Stimulated activated CD4-positive, alpha-beta T cell treated with anti-CD3 and anti-CD28 coated beads, Interleukin-12 subunit alpha, Interleukin-12 subunit beta, amount 100 ng/mL, for 4 hours (primary cell): ENCODE measurements at places on chromosomes 4 and X.
A peak's percentile ranks its signal among the peaks of the same experiment; 100 is the strongest.

DNA sequence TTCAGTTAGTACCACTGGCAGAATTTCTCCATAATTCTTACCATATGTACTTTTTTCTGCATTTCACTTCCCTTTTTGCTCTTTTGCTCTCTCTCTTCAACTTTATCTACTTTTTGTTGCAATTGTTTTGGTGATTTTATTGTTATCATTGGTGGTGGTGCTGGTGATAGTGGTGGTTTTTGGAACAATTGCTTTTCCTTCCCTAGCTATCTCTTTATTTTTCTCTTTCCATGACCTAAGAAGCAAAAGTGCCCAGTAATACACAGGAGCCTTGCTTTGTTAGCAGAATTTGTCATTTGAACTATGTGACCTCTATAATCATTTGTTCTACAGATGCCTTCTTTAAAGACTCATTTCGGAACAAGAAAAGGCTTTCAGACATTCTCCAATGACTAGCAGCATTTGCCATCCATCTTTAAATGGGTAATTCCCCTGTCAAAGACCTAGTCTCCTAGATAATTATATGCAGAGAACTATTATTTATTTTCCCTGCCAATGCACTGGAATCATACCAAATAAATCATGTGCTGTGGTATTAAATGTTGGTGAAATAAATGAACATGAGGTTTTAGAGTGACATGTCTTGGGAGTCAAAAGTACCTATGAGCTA lies 154.5 kb downstream of the GASK1B start:
- no peak for DNase-seq

DNA sequence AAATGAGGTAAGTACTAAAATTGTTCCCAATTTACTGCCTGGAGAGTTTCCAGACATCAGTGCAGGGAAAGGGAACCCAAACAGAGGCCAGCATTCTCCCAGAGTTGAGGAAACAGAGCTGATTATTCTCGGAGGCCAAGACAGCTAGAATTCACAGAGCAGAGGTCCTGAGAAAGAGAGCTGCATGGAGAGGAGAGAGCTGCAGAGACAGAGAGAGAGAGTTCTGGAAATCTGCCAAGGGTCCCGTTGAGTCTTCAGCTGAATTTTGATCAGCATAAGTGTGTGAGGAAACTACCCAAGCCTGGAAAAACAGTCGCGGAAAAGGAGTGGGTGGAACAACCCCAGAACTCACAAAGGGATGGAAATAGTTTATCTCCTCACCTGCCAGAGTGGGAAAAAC lies 43.8 kb upstream of the GPR173 start:
- DNase-seq = no peak

GRCh38 chr4:167555338-167556022 lies 321.2 kb upstream of the SPOCK3 start:
- DNase-seq = no peak

GRCh38 chr4:71995297-71995696 lies 36.5 kb upstream of the NPFFR2 start:
- no peak for DNase-seq

- no peak for DNase-seq
Measured at GRCh38 chr4:169823685-169824084, 65.9 kb upstream of the HPF1 start.

DNA sequence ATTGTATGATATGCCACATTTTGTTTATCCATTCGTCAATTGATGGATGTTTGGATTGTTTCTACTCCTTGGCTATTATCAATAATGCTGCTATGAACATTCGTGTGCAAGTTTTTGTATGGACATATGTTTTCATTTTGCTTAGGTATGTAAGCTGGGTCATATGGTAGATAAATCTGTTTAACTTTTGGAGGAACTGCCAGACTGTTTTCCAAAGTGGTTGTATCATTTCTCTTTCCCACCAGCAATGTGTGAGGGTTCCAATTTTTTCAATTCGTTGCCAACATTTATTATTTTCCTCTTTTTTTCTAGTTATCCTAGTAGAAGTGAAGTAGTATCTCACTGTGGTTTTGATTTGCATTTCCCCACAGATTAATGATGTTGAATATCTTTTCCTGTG lies 71.8 kb downstream of the DIAPH2 start:
- DNase-seq = no peak

DNA sequence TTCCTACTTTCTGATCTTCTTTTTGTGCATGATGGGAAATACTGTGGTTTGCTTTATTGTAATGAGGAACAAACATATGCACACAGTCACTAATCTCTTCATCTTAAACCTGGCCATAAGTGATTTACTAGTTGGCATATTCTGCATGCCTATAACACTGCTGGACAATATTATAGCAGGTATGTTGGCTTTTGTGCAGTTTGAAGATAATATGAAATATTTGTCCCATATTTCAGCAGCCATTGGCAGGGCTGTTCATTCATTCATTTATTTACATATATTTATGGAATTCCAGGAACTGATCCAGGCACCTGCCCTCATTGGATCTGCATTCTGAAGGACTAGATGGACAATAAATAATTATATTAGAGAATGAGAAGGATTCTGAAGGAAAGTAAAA lies 96.9 kb downstream of the NPFFR2 start:
- DNase-seq = no peak

- DNase-seq = no peak
Measured at GRCh38 chr4:53465891-53466290, 88.5 kb downstream of the FIP1L1 start.

DNA sequence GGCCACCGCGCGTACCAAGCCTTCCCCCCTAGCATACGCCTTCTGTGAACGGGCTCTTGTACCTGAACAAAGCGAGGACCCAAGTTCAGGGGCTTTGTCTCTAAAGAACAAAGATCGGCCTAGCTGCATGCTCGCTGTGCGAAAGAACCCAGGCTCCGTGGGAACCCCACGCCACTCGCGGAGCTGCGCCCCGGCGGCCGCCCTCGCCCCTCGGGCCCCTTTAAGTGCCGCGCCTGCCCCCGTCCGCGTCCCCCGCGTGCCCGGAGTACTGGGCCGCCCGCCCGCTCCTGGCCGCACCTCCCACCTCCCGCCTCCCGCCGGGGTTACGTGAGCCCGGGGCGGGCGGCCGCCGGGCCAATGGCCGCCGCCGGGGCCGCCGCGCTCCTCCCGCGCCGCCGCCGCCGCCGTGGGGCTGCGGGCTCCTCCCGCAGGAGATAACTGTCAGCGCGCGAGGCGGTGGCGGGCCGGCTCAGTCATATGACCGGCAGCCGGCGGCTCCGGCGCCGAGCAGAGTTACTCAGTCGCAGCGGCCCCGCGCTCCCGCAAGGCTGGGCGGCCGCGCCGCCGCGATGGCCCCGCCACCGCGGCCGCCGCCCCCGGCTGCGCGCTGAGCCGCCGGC lies at the start of gene FNIP2:
Gene FNIP2 (plus strand): TSS at position 472 of the 620 bp plus-strand sequence. CDS start 187 bp downstream, outside the sequence.
- DNase-seq = peak; percentile 62

DNA sequence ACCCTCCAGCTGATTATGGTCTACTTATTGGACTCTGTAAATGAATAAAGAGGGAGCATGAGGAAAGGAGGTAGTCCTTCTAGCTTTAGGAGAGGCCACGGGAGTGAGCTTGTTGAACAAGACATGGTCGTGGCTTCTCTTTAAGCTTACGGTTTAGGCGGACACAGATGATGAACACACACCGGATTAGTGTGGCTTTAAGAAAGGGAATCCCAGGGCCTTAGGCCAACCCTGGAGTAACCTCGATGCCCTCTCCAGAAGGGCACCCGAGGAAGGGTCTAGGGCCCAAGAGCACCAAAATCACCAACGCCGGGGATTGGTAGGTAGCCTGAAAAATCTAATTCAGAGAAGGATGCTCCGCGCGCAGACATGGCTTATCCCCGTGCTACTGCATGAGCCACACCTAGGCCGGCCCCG lies 39.4 kb downstream of the ERVMER34-1 start:
- no peak for DNase-seq

- no peak for DNase-seq
Measured at GRCh38 chr4:5874811-5875449, 18.0 kb downstream of the CRMP1 start.

DNA sequence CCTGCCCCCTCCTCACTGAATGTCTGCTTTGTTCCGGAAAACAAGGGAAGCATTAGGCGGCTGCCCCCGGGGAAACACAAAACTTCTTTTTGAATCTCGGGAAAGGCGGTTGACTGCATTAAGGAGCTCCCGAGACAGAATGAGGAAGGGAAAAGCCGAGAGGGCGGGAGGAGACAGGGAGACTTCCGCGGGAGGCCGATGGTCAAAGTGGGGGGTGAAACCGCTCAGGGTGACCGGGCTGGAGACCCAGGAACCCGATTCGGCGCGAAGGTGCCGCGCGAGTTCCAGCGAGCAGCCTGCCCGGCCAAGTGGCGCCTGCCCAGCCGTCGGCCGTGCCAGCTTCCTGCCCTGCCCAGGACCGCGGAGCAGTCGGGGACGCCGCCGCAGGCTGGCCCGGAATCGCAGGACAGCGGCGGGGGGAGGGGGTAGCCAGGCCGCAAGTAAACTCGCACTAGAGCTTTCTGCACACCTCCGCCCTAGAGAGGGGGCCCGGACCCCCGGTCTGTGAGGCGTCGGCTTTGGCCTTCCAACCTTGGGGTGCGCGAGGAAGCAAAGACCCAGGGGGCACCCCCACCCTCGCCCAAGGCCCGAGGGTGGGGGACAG lies 55.1 kb upstream of the BCOR start:
- DNase-seq = no peak

DNA sequence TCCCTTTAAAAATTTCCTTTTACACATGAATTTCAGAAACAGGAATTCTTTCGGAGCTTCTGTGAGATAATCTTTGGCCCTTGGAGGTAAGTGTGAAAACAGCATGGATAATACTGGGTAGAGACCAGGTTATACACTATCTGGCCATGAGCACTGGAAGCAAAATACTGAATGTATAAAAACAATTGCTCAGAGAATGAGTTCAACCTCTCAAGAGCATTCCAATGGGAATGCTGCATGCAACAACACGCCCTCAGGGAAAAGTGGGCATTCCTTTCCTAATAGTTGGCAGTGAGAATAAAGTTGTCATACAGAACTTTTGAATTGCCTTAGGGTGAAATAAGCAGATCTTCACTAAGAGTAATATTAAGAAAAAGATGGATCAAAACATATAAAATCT lies 574.8 kb upstream of the DIPK2B start:
- no peak for DNase-seq

GRCh38 chr4:38665551-38666411 lies 1.8 kb downstream of the KLF3 start:
- DNase-seq = no peak

- peak; percentile 58 for DNase-seq
Measured at GRCh38 chr4:602559-602942, 22.8 kb upstream of the PDE6B start.

DNA sequence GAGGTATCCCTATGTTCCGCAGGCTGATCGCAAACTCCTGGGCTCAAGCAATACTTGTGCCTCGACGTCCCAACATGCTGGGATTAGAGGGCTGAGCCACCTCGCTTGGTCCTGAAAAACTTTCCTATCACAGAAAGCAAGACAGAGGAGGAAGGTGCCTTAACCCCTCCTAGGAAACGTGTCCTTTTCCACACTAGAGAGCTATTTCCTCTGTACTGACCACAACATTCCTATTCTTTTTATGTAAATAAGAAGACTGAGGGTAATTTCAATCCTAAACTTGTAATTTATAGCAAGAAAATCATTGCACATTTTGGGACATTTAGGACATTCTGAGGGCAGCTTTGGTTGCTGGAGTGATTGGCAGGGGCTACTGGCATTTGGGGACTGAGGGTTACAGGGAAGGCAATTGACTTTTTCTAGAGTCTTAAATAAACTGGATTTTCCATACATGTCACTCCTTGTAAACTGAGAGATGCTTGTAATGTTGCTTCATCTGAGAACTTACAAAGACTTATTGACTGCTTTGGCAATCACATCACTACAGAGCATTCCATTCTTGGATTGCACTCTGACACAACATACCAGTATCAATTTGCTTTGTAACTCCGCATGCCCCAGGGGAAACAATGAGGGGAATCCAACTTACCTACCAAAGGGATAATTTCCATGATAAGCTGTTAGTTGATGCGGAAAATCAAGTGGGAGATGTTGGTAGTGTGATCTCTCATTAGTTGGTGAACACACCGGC lies 15.6 kb downstream of the XAGE3 start:
- no peak for DNase-seq

DNA sequence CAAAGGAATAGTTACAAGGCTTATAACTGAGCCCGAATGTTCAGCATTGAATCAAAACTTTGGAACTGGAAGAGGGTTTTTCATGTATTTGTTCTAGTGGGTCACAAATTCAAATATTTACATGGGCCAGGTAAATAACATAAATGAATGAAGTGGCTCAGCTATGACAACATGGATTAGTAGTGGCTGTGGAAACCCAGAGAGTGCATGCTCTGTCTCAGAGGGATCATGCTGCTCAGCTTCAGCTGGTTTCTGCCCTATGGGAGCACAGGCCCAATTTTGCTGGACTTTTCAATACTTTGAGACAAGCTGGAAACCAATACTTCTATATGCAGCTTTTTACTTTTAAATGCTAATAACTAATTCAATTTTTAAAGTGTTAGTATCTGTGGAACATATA lies 394.0 kb upstream of the TEX13C start:
- DNase-seq = no peak

DNA sequence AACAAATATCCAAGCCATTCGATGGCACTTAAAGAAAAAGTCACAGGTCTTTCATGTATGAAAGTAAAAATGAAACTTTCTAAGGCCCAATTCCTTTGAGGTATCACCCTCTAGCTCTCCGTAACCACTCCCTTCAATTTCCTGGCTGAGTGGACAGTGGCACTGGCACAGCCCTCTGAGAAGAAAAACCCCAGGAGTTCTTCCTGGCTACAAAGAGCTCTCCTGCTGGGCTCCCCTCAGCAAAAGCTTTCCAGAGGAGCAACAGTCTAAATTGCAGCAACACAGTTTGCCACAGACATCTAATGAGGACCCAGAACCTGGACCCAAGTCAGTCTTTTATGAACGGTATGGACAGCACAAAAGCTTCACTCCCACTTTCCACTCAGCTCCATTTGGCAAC lies 71.8 kb downstream of the FUNDC1 start:
- DNase-seq = no peak

DNA sequence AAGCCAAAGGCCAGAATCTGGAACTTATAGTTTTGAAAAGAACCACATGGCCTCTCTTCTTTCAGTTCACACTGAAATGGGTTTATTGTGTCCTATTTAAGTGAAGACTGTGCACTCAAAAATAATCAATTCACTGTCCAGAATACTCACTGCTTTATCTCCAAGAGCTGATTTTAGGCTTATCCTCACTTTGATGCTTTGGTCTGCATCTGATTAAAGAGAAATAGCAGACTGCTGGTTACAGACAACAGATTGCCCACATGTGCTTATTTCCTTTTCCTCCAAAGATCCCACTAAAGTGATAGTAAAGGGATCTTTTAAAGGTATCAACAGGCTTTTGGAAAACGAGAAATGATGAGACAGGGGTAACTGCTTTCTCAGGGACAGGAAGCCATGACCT lies 30.6 kb downstream of the ACE2 start:
- no peak for DNase-seq

DNA sequence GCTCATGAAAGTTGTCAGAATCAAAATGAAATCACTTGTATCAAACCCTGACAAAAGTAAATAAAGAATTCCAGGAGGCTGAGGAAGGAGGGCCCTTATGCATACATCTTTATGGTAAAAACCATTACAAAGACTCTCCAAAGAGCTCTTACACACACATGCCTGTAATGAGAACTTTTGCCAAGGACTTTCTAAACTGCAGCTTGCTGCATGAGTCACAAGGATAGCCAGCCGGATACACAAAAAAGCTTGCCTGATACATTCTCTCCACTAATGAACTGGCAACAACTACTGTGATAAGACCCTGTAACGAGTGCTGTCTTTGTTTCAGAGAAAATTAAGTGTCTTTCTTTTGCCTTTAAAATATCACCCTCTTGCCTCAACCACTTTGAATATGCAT lies 618.1 kb downstream of the PPP4R3C start:
- DNase-seq = no peak
